ENCODE measurements at places on chromosomes 11 and 22. TPM values are rescaled to one million over a fixed set of nuclear protein-coding genes. Genes with fewer than 3 reads are reported as not detected.
A peak's percentile ranks its signal among the peaks of the same experiment; 100 is the strongest.

The GAS2 gene
- 0.85 TPM for total RNA-seq

The SAA4 gene
- total RNA-seq, result not detected

GRCh38 chr11:15258433-15259165 is 143.9 kb downstream of the INSC start:
- H3K36me3 ChIP-seq, result no peaks in the 10 kb centered on the region
- H3K4me3 ChIP-seq, result no peak overlapping the region
- H3K4me1 ChIP-seq, result no peaks in the 10 kb centered on the region
- no peak overlapping the region for H3K27ac ChIP-seq
- peaks cover 10% of the 10 kb centered on the region for H3K27me3 ChIP-seq

The MS4A10 gene
- total RNA-seq, result not detected

DNA sequence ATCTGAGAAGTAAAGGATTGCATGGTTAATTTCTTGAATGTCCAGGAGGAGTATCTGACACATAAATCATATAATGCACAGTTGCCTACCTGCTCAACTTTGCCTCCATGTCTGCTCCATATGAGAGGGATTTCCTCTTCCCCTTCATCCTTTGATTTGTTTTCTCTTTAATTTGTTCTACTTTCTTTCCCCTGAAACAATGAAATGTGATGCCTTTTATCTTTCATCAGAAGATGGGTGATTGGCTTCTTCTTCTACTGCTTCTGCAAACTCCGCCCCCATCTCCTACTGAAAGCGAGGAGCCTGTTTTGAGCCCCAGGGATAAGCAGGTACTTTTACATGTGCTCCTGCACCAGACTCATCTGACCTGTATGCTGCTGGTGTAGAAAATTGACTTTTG is 9.9 kb upstream of the ETS1 start:
- H3K36me3 ChIP-seq, result no peaks in the 10 kb centered on the region
- no peak for DNase-seq
- no peaks in the 10 kb centered on the region for H3K27me3 ChIP-seq
- no peak overlapping the region for H3K4me3 ChIP-seq
- peaks cover 33% of the 10 kb centered on the region for H3K4me1 ChIP-seq

The ACO2 gene
- 103 TPM for total RNA-seq

DNA sequence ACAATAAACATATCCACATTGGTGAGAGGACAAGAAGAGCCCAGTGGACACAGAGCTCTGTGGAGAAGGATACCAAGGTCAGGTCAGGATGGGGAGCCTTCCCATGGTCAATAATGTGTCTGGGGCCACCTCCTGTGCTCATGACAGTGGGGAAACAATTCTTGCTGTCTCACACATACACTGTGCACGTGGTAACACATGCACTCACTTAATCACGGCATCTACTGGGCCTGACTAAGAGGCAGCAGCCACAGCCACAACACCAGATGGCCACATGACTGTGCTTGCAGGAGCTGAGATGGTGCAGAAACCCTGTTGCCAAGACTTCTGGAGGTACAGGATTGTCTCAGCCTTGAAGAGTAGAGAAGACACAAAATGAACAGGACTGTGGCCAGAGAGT is 28.6 kb downstream of the C22orf42 start:
- H3K27me3 ChIP-seq, result no peaks in the 10 kb centered on the region
- DNase-seq, result no peak
- H3K4me1 ChIP-seq, result peaks cover 2% of the 10 kb centered on the region
- no peaks in the 10 kb centered on the region for H3K36me3 ChIP-seq
- no peak overlapping the region for H3K27ac ChIP-seq

The MS4A6E gene
- not detected for total RNA-seq

GRCh38 chr22:36853407-36854099 is 7.3 kb upstream of the NCF4 start:
- H3K36me3 ChIP-seq, result no peaks in the 10 kb centered on the region
- peaks cover 7% of the 10 kb centered on the region for H3K27me3 ChIP-seq
- H3K27ac ChIP-seq, result peak overlapping the region; percentile 73
- peaks cover 11% of the 10 kb centered on the region for H3K4me1 ChIP-seq
- peak; percentile 95 for DNase-seq
- peak overlapping the region; percentile 55 for H3K4me3 ChIP-seq

GRCh38 chr11:95831198-95831883 is 41.0 kb downstream of the CEP57 start:
- DNase-seq, result no peak
- H3K27ac ChIP-seq, result no peak overlapping the region
- no peaks in the 10 kb centered on the region for H3K27me3 ChIP-seq
- no peak overlapping the region for H3K4me3 ChIP-seq
- peaks cover 41% of the 10 kb centered on the region for H3K36me3 ChIP-seq
- H3K4me1 ChIP-seq, result peaks cover 14% of the 10 kb centered on the region

The ALDH3B1 gene
- total RNA-seq, result not detected

DNA sequence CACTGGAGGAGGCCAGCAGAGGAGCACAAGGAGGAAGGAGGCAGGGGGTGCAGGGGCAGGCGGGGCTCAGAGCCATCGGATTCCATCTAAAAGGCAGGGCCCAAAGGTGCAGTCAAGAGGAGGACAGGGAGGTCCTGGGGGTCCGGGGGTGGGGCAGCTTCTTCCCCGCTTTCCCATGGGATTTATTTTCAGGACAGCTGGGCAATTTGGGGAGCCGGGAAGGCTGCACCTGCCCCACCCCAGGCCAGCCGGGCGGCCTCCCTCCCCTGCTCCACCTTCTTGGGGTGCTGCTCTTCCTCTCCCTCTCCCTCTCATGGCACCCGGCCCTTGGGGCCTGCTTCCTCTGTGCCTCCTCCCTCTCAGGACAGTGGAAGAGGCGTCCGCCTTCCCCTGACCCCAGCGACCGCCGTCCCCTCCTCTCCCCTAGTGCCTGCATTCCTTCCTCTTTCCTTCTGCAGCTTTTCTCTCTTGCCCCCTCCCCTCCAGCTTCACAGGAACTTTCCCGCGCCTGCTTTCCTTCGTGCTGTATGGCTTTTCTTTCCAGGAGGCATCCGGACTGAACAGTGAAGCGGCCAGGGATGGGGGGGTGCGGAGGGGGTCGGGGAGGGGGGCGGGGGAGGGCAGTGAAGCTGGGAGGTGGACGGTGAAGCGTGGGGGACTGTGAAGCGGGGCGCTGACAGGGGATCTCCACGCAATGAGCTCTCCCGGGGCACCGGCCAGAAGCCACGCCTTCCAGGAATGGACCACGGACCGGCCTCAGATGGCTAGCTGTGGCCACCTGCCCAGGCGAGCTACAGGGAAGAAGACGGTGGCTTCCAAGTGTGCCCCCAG is 26.9 kb downstream of the APOBEC3H start:
- H3K27ac ChIP-seq, result no peak overlapping the region
- DNase-seq, result no peak
- peaks cover 16% of the 10 kb centered on the region for H3K4me1 ChIP-seq
- no peak overlapping the region for H3K4me3 ChIP-seq
- no peaks in the 10 kb centered on the region for H3K36me3 ChIP-seq

- H3K4me3 ChIP-seq, result no peak overlapping the region
- no peaks in the 10 kb centered on the region for H3K27me3 ChIP-seq
- peaks cover 1% of the 10 kb centered on the region for H3K36me3 ChIP-seq
- DNase-seq, result no peak
Measured at GRCh38 chr11:95156916-95157541, 67.4 kb downstream of the ENDOD1 start.

GRCh38 chr11:35003186-35003585 is 86.8 kb downstream of the PDHX start:
- no peak for DNase-seq
- H3K4me3 ChIP-seq, result no peak overlapping the region
- peaks cover 50% of the 10 kb centered on the region for H3K4me1 ChIP-seq
- H3K27ac ChIP-seq, result no peak overlapping the region

The OTUB1 gene
- 69.5 TPM for total RNA-seq

The POTEH gene
- not detected for total RNA-seq

- H3K27ac ChIP-seq, result no peak overlapping the region
- DNase-seq, result no peak
- H3K27me3 ChIP-seq, result no peaks in the 10 kb centered on the region
Measured at GRCh38 chr22:29813563-29813962, 24.5 kb downstream of the ASCC2 start.

DNA sequence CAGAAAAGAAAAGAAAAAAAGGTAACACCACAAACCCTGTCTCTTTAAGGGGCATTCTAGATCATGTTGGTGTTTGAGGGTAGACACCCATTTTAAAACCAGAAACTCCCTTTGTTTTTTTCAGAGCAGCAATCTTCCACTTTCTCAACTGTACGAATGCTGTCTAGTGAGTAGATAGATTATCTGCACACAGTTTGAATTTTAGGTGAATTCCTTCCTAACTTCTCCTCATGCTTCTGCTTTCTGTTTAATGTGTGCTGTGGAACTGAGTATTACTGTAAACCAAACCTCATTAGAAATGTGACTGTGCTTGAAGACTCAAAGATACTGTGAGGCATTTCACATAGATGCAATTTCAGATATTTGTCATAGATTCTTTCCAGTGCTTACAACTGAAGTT is 102.4 kb downstream of the PRMT3 start:
- no peak overlapping the region for H3K4me3 ChIP-seq
- DNase-seq, result no peak
- peaks cover 10% of the 10 kb centered on the region for H3K36me3 ChIP-seq
- H3K27ac ChIP-seq, result no peak overlapping the region
- H3K27me3 ChIP-seq, result no peaks in the 10 kb centered on the region

GRCh38 chr11:92308366-92308765 is 83.7 kb downstream of the FAT3 start:
- H3K27me3 ChIP-seq, result no peaks in the 10 kb centered on the region
- H3K27ac ChIP-seq, result no peak overlapping the region
- H3K4me3 ChIP-seq, result no peak overlapping the region
- no peak for DNase-seq
- no peaks in the 10 kb centered on the region for H3K36me3 ChIP-seq

The C11orf58 gene
- total RNA-seq, result 132 TPM

The GSTT2 gene
- not detected for total RNA-seq

The MISFA gene
- 2.9 TPM for total RNA-seq

The OR6T1 gene
- not detected for total RNA-seq

GRCh38 chr22:49138250-49138790 is 689.4 kb downstream of the BRD1 start:
- H3K27me3 ChIP-seq, result peaks cover 28% of the 10 kb centered on the region
- H3K36me3 ChIP-seq, result no peaks in the 10 kb centered on the region
- H3K4me3 ChIP-seq, result no peak overlapping the region
- no peak overlapping the region for H3K27ac ChIP-seq
- no peak for DNase-seq

- no peaks in the 10 kb centered on the region for H3K27me3 ChIP-seq
- H3K4me3 ChIP-seq, result no peak overlapping the region
- H3K36me3 ChIP-seq, result peaks cover 3% of the 10 kb centered on the region
- no peak for DNase-seq
- no peak overlapping the region for H3K27ac ChIP-seq
- no peaks in the 10 kb centered on the region for H3K4me1 ChIP-seq
Measured at GRCh38 chr22:36764641-36765040, 11.3 kb downstream of the IFT27 start.

GRCh38 chr11:65653229-65654225 is 9.2 kb downstream of the RELA start:
- no peak for DNase-seq
- H3K27ac ChIP-seq, result peak overlapping the region; percentile 93
- peaks cover 52% of the 10 kb centered on the region for H3K36me3 ChIP-seq
- peak overlapping the region; percentile 77 for H3K4me3 ChIP-seq

The SORL1 gene
- total RNA-seq, result 48.1 TPM

The TRPT1 gene
- 30.4 TPM for total RNA-seq

DNA sequence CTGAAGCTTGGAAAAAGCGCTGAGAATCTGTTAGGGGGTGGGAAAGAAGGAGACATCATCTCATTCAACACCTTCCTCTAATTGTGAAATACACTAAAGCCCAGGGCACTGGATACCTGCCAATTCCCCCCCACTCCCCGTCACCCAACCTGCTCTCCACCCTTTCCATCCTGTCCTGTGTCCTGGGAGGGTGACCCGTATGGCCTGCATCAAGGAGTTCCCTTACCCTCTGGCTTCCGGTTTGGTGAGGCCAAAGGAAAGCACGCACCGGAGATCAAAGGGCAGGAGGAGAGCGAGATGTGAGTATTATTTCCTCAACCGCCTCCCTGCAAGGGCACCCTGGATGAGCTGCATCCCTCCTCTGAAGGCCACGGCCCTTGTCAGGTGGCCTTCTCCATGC is 65.0 kb upstream of the PTPRJ start:
- H3K4me3 ChIP-seq, result no peak overlapping the region
- H3K36me3 ChIP-seq, result no peaks in the 10 kb centered on the region
- peaks cover 56% of the 10 kb centered on the region for H3K4me1 ChIP-seq
- no peak overlapping the region for H3K27ac ChIP-seq
- no peaks in the 10 kb centered on the region for H3K27me3 ChIP-seq
- peak; percentile 50 for DNase-seq

DNA sequence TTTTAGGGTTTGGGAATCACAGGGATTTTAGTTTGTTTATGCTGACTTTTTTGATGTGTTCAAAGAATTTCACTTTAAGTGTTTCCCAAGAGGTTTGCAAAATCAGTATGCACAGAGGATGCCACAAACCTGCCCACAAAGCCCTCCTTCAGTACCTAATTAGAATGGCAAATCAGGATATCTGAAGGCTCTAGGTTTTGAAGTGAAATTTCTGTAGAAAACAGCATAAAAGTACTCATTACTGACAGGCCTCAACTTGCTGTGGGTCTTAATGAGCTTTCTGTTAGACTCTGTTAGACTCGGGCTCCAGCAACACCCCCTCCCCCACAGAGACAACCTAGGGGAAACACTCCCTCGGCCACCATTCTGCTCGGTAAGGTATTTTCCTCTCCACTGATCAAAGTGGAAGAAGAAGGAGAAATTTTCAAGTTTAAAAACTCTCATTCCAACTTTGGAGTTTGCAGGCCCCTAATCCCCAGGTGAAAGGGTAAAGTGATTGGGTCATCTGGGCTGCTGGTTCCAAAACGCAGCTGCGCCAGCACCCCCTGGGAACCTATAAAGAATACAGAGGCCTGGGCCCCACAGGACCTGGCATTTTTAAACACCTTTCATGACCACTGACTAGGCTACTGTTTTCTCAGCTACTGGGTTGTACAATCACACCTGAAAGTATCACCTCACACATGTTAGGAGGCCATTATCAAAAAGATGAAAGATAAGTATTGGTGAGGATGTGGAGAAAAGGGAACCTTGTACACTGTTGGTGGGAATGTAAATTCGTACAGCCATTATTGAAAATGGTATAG is 67.5 kb downstream of the PLEKHA7 start:
- H3K36me3 ChIP-seq, result no peaks in the 10 kb centered on the region
- peak; percentile 22 for DNase-seq
- no peaks in the 10 kb centered on the region for H3K27me3 ChIP-seq
- no peak overlapping the region for H3K27ac ChIP-seq
- peaks cover 9% of the 10 kb centered on the region for H3K4me1 ChIP-seq

The STK33 gene
- total RNA-seq, result 0.24 TPM

Measured in activated CD4-positive, alpha-beta memory T cell treated with anti-CD3 and anti-CD28 coated beads for 36 hours (primary cell).